ENCODE measurements at places on chromosomes 5 and 9.

DNA sequence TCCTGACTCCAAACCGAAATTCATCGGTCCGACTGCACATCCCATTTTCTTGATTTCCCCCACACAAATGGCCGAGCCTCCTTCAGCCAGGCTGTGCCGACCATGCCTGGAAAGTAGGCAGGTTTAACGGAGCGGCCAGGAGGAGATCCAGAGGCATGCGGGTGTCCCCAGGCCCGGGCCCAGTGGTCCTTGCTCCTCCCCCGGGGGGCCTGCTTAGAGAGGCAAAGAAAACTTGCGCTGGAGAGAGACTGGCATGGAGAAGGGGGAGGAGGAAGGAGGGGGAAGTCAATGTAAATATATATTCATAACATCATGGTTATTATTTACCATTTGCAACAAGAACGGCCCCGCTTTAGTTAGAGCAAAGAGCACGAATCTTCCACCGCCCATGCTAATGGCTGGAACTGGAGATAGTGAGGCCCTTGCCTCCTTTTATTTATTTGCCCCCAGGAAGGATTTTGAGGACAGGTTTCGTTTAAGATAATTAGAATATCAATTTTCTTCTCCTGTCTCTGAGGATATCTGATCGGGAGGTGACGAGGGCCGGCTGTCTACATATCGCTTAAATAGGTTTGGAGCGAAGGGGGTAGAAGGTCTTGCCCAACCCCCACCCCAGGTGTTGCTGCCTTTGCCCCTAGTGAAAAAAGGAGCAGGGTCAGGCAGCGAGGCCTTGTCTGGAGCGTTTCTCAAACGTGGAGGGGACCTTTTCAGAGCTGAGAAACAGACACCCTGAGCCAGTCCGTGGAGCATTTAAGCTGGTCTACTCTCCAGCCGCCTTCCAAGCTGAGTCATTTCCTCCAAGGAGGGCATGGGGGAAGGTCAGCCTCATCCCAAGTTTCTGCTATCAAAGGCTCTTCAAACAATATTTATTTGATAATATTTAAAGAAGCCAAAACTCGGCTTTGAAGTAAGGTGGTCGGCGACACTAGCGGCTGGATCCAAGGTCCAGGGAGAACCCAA lies 2.5 kb downstream of the BARHL1 start:
- peak; percentile 18 for DNase-seq

- no peak for DNase-seq
Observed at GRCh38 chr9:127966416-127967150, 14.2 kb downstream of the EEIG1 start.

DNA sequence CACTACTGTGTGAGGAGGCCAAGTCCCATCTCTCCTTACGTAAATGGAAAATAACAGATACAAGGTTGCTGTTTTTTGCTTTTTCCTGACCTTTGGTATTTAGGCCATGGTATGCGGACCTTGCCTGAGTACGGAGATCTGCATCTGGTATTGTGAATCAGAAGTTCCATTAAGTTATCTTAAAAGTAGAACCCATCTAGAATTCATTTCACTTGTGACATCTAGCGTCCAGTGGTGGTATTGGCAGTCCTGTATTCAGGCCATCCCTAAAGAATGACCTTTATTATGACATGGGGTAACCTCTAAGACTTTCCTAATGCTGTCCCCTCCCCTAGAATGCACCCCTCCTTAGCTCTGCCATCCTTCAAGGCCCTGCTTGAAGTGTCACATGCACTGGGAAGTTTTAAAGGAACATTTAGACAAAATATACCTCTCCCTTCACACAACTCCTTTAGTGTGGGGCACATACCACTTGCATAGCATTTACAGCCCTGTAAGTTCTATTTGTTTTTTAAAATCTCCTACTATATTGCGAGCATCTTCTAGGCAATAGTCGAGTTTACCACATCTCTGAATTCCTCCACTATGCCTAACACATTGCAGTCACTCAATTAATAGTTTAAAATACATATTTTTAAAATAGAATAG lies 1.9 kb upstream of the SPDL1 start:
- DNase-seq = peak; percentile 64

DNA sequence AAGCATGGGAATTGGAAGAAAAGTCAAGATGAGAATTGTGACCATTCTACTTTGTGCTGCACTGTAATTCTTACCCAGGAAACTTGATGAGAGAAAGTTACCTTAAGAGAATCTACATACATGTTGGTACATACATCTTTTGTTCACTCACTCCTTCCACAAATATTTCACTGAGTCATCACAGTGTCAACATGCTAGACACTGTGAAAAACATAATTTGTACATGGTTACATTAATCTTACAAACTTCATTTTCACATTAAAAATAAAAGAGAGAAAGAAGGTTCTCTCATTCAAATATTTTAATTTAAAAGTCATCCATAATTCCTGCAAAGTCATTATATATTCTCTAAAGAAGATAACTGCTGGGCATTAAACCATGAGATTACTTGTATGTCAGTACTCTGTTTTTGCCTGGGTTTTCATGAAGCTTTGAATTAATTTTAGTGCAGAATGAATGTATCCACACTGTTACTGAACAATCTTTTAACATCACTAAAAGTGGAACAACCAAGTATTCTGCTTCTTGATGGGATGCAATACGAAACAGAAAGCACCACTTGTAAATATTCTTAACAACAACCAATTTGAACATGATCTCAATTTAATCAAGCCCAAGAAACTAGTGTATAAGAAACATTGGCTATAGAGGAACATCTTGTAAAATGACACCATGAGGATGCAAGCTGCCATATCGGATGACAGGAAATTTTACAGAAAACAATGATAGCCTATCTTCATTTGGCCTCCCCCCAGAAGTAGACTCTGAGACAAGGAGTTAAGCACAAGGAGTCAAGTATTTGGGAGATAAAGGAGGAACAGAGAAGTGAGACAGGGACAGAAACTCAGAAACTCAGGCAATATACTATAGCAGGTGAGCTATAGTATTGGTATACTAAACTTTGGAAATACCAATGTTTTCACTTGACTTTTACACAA lies 28.4 kb downstream of the ERP44 start:
- no peak for DNase-seq

DNA sequence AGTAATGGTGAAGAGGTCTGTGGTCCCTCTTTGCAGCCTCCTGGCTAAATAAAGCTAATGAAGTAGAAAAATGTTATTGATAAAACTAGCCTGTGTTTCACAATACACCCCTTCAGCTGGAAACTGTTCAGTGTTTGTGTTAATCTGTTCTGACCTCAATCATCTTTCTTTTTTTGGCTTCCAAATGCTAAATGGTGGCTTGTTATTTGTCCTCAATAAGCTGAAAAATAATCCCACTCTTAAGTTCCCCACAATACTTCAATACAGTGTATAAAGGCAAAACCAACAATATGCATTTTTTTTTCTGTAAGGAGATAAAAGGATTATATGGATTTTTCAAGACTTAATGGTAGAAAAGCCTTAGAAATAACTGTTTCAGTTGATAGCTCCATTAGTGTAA lies 560.5 kb downstream of the TUSC1 start:
- DNase-seq = no peak

Data from glutamatergic neuron (in vitro differentiated cells).